ENCODE measurements at places on chromosomes 12 and 14.

GRCh38 chr12:49933796-49934195, 16.7 kb upstream of the AQP2 start:
- no peak for ATAC-seq

DNA sequence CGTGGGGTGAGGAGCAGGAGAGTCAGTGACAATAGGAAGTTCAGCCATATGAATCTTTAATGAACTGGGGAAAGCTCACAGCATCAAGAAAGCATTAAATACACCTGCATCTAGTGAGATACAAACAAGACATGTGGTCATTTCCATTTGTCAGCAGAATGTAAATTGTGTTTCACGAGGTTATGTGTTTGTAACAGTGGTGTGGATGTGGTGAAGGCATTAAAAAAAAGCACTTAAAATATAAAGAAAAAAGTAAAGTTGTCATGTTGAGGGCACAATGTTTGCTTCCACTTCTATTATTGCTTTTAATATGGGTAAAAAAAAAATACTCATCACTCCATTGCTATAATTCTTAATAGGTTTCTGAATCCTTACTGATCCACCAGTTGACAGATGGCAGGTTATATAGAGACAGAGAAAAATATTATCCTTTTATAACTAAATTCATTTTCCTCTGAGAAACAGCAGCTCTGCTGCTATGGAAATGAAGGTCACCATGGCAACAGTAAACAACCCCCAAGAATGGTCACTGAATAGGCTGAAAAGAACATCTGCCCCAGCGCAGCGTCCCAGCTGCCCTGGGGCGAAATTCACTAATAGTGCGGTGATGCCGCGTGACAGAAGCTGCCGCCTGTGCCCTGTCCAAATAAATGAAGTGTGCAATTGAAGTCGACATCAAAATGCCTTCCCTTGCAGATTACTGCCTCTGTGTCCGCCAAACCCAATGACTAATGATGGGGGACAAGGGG, 226.1 kb downstream of the FOXN3 start:
- ATAC-seq, result no peak

GRCh38 chr12:103848143-103848542, 7.1 kb upstream of the NT5DC3 start:
- no peak for ATAC-seq

- ATAC-seq, result peak; percentile 60
These were observed 21.3 kb upstream of the CD27 start for GRCh38 chr12:6423267-6424007.

DNA sequence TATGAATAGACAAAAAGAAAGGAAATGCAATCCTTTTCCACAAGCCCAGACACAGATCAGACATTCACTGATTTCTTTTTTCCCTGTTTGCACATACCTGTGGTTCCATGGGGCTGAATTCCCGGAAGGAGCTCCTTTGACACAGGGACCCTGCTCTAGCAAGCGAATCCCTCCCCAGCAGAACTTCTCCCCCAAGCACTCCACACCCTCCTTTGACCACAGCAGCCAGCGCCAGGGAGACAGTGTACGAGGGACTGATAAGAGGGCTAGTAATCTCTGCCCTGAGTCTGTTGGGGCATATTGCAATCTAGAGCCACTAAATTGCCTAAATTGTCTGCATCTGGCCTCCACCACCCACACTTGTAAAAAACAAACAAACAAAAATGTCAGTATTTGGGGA, 83.4 kb upstream of the NTF3 start:
- ATAC-seq, result no peak

DNA sequence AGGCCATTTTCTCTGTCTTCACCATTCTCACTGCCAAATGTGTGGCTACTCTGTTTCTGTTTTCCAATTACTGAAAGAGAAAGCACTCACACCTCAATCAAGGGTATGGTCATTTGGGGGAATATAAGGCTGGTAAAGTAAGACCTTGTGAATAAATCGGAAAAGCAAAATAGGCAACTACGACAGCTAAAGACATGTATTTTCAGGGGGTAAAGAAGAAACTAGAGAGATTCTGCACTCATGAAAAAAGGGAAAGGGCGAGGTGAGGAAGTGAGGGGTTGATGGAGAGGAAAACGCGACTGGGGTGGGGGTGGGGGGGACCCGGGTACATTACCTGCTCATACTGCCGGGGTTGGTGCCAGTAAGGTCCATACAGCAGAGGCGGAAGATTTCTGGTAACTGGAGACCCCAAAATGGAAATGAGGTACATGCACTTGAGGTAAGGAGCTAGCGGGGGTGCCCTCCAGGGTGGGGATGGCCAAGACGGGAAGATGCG, 19.3 kb downstream of the CHD8 start:
- ATAC-seq, result no peak

DNA sequence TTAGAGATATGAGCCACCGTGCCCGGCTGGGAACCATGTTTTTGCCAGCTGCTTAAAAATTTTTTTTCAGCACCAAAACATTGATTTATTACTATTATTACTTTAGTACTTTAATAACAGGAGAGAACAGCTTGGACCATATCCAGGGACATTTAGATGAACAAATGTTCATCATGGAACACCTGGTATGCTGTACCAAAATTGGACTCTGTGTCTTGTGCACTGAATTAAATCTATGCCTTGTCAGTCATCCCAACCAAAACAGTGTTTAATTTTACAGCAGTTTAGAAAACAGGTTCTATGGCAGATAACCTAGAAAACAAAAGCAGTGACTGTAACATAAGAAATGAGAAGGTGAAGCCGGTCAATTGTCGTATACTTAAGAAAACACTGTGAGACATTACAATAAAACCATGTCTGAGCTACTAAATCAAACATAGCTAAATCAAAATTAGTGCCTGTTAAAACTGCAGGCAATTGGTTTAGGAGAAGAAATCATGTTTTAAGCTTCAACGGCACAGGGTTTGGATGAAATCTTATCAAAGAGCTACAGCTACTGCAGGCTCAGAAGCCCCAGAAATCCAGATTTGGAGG, 58.2 kb upstream of the PYGL start:
- no peak for ATAC-seq

- ATAC-seq, result no peak
These were observed 253.2 kb downstream of the NOVA1 start for GRCh38 chr14:26344596-26344995.

DNA sequence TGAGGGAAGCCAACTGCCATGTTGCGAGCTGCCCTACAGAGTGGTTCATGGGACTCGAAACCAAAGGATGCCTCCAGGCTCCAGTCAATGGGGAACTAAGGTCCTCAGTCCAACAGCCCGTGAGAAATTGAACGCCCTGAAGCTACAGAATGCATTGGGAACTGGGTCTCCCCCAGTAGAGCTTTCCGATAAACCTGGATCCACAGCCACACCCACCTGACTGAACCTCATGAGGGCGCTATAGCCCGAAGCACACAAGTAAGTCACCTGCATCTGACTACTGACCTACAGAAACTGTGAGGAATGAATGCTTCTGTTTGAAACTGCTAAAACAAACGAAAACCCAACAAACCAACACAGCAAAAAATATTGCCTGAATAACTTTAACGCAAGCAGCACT, 1297.7 kb downstream of the AACS start:
- no peak for ATAC-seq

DNA sequence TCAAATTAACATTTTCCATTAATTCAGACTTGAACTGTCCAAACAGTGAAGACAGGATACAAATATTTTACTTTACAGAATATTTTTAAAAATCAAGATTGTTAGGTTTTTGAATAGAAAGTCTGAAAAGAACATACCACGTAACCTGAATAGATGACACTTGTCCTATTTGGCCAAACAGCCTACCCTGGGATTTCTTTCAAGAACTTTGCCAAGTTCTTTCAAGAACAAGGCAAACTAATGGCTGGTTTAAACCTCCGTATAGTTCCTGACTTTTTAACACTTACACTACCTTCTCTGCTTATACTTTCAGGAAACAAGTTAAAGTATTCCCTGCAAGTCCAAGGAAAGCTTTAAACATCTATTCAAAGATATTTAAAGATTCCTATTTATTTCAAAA, 35.0 kb downstream of the MAP4K5 start:
- no peak for ATAC-seq

GRCh38 chr12:132812631-132813305, 15.9 kb downstream of the GOLGA3 start:
- no peak for ATAC-seq

DNA sequence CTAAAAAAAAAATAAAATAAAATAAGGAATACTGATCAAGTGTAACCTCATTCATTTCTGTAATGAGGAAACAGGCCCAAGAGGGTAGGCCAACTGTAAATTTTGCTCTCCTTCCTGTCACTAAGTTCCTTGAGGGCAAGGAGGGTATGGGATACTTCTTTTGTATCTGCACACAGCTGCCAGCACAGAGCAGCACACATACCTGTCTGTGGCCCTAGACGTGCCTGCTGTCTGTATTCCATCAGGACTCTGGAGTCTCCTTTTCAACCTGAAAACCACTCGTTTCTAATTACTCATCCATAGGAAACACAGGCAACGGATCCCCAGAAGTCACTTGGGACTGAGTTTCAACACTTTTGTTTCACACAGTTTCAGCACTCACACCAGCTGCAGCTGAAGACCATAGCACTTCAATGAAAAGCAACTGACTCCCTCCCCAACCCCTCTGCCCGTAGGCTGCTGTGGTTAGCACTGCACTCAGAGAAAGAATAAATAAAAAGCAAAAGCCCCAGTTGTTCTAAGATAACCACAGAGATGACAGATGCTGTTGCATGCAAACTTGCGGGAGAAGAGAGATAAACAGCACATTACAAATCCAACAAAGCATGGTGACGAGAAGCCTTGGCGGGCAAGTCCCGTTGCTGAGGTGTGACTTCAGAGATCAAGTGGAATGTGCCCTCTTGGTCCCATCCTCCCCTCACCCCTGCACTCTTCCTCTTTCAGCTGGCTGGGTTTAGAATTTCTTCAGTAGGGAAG, 24.9 kb downstream of the CRACR2A start:
- no peak for ATAC-seq

- ATAC-seq, result no peak
These were observed 10.1 kb upstream of the BDKRB1 start for GRCh38 chr14:96245710-96246538.

- no peak for ATAC-seq
These were observed 511.7 kb downstream of the TMTC2 start for GRCh38 chr12:83198291-83199015.

All from stimulated activated memory B cell treated with anti-CD40 and anti-IgM and Interleukin-4, amounts not matched to agents 10 μg/mL and 1 μg/mL and 100 μg/mL, for 72 hours (primary cell).